NCI-H69 (cell line): ENCODE measurements at places on chromosomes 7 and 10.

- no peak for DNase-seq
These were observed 92.6 kb downstream of the TFEC start for GRCh38 chr7:115937960-115938359.

- no peak for DNase-seq
These were observed 64.0 kb downstream of the TACR2 start for GRCh38 chr10:69352569-69353264.

GRCh38 chr7:34401776-34402175, 256.2 kb upstream of the NPSR1 start:
- DNase-seq = no peak

GRCh38 chr10:3415038-3415736, 242.6 kb upstream of the PITRM1 start:
- DNase-seq = no peak

DNA sequence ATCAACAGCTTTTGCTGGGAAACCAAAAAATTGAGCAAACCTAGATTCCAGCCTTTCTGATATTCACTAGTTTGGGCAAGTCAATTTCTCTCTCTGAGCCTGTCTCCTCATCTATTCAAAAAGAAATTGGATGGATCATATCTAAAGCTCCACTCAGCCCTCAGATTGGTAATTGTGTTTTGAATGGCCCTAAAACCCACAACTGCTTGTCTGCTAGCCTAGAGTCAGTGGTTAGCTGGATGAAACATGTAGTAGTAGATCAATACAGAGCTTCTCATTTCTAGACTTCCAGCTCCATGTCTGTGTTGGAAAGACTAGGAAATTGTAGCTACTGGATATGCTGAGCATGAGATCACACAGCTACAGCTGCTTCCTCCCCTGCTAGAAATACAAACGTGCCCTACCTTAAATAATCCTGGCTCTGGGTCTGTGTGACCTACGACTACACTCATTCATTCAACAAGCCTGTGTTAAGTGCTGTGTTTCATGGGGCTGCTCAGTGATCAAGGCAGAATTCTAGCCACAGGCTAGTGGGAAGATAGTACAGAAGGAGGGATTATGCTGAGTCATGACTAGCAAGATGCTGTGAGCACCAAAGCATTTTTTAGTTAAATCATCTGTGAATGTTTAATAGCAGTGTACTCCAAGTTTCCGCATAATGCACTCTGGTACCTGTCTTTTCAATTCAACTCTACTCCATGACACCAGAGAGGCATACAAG, 15.7 kb downstream of the DNTT start:
- no peak for DNase-seq

GRCh38 chr10:85515316-85515715, 851.3 kb downstream of the GRID1 start:
- no peak for DNase-seq

DNA sequence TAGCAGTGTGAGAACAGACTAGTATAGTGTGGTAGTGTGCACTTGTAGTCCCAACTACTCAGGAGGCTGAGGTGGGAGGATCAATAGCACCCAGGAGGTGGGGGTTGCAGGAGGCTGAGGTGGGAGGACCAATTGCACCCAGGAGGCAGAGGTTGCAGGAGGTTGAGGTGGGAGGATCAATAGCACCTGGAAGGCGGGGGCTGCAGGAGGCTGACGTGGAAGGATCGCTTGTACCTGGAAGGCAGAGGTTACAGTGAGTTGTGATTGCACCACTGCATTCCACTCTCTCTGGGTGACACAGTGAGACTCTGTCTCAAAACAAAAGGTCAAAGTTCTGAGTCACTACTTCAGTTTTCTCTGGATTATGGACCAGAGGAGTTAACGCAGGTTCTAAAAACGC, 22.6 kb upstream of the DIP2C start:
- DNase-seq = no peak

GRCh38 chr7:100430493-100431285, 1.1 kb downstream of the MEPCE start:
- DNase-seq = no peak

GRCh38 chr10:22268503-22268902, 47.7 kb upstream of the COMMD3 start:
- no peak for DNase-seq

DNA sequence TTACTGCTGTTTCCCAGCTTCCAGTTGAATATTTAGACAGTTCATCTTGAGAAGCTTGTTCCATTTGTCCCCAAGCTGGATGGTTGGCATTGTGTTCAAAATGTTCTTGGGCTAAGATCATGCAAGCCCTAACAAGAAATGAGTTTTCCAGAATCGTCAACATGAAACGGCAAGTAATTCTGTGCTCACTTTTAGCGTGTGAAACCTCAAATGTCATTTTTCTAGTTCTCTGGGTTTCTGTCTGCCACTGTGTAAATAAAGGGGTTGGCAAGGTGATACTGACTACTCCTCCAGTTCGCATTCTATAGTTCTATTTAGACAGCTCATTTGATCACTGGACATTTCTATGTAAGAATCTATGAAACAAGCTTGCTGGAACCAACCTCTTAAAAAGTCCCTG, 194.0 kb downstream of the AHR start:
- no peak for DNase-seq

- no peak for DNase-seq
These were observed 72.5 kb downstream of the SYPL1 start for GRCh38 chr7:106039486-106040060.

- peak; percentile 93 for DNase-seq
These were observed 141.7 kb downstream of the AUTS2 start for GRCh38 chr7:69739931-69740431.

DNA sequence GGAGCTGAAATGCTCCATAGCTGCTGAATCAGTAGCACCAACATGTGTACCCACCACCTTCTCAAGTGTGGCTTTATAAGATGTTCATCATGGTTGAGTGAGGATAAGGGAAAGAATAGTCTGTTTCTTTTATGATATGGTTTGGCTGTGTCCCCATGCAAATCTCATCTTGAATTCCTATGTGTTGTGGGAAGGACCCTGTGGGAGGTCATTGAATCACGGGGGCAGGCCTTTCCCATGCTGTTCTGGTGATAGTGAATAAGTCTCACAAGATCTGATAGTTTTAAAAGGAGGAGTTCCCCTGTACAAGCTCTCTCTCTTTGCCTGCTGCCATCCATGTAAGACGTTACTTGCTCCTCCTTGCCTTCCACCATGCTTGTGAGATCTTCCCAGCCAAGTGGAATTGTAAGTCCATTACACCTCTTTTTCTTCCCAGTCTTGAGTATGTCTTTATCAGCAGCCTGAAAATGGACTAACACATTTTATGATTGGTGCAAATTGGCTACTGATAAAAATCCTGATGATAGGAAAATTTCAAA, 799.9 kb downstream of the TNS3 start:
- DNase-seq = no peak

- DNase-seq = peak; percentile 59
These were observed 19.0 kb upstream of the ABI1 start for GRCh38 chr10:26879744-26880143.

- DNase-seq = no peak
These were observed 79.4 kb upstream of the LRRN3 start for GRCh38 chr7:111011520-111011919.
